ENCODE measurements at places on chromosomes 12 and 14. TPM values are rescaled to one million over a fixed set of nuclear protein-coding genes. Genes with fewer than 3 reads are reported as not detected.
A peak's percentile ranks its signal among the peaks of the same experiment; 100 is the strongest.

DNA sequence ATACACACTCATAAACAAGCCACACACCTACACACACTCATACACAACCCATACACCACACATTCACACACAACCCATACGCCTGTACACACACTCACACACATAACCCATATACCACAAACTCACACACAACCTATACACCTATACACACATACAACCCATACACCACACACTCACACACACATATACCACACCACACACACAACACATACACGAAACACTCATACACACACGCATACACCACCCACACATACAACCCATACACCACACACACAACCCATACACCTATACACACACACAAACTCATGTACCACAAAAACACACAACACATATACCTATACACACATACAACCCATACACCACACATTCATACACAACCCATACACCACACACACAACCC is 164.3 kb downstream of the TMEM121 start:
- DNase-seq: no peak

GRCh38 chr12:24197532-24197931 is 248.1 kb upstream of the SOX5 start:
- DNase-seq: no peak

- DNase-seq: peak; percentile 58
These were observed 370.4 kb downstream of the ALG10 start for GRCh38 chr12:34392741-34393085.

GRCh38 chr14:98802044-98802443 is 470.0 kb downstream of the BCL11B start:
- DNase-seq: no peak

- no peak for DNase-seq
These were observed 354.0 kb upstream of the KITLG start for GRCh38 chr12:88934163-88934747.

DNA sequence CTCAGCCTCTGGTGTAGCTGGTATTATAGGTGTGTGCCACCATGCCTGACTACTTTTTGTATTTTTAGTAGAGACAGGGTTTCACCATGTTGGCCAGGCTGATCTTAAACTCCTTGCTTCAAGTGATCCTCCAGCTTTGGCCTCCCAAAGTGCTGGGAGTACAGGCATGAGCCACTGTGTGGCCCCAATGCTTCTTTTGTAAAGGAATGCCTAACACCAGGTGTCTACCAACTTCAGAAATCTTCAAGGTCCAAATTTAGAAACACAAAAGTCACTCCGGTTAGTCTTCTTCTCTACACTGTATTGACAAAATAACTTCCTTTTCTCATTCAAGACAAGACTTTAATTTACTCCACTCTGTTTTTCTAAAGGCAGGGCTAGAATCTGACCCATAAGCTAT is 188.7 kb downstream of the PRKD1 start:
- DNase-seq: no peak

- no peak for DNase-seq
These were observed 20.4 kb upstream of the FBXO33 start for GRCh38 chr14:39452680-39453079.

DNA sequence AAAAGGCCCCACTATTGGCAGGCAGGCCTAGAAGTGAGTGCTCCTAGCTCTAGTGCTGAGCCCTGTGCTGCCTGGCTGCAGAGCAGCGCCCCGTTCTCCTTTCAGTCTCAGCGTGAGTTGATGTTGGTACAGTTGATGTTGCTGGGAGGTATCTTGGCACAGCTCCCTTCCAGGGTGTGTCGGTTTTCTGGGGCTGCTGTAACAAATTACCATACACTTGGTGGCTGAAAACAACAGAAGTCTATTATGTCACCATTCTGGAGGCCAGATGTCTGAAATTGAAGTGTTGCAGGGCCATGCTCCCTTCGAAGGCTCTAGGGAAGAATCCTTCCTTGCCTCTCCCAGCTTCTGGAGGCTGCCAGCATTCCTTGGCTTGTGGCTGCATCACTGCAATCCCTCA is 151.4 kb downstream of the TSPAN9 start:
- no peak for DNase-seq

GRCh38 chr12:105616971-105617540 is 286.6 kb downstream of the C12orf75 start:
- DNase-seq: no peak

GRCh38 chr14:80764496-80764895 is 177.0 kb downstream of the CEP128 start:
- DNase-seq: no peak

DNA sequence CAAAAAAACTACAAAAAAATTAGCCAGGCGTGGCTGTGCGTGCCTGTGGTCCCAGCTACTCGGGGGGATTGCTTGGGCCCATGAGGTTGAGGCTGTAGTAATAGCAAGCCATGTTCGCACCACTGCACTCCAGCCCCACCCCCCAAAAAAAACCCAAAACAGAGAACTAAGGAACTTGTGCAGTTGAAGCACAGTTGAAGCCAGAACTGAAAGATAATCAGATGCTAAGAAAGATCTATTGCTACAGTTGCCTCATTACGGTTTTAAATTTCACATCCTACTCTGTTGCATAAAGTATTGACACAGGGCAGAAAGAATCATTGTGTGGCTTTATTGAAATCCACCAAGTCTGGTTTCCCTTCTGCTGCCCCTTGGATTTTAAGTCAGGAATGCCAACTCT is 3.8 kb downstream of the CS start:
- DNase-seq: no peak

DNA sequence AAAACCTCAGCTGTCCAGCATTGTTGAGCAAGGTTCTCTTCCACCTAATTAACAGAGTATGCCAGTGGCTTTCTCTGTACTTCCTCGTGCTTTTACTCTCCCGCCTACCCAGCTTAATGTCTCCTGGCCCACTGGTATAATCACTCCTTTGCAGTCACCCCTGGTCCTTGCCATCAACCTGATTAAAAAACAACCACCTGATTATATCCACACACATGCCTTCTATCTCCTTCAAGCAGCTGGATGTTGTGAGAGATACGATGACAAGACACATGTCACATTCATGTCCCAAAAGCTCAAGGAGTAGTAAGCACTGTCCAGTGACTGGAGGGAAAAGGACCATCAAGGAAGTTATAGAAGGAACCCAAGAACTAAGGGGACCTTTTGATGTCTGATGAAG is 241.3 kb upstream of the GRIP1 start:
- no peak for DNase-seq

DNA sequence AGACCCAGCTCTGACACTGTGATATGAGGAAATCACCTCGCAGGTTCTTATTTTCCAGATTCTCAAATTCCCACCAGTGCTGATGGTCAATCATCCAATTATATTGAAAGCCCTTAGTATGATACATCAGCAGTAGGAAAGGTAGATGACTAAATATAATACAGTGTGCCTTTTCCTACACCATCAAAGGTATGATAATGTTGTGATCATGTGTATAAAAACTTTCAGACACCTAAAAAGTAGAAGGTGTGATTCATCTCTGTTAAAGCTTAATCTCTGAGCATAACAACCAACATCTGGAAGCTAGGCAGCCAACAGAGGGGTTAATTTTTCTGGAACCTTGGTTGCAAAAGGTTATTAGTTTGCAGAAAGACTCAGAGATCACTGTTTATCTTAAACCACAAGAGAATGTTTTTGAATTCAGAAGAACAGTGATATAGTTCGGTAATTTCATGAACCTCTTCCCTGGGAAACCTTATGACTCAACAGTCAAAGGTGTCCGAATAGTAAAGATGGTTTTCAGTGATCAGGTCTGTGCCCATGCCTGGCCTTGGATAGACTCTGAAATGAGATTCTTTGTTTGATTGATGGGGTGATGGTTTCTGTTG is 122.5 kb downstream of the ETV6 start:
- no peak for DNase-seq

GRCh38 chr14:22434030-22434429 is 155.0 kb downstream of the DAD1 start:
- no peak for DNase-seq

- no peak for DNase-seq
These were observed 76.3 kb upstream of the LMNTD1 start for GRCh38 chr12:25629341-25629740.

- DNase-seq: no peak
These were observed 141.7 kb upstream of the DAAM1 start for GRCh38 chr14:59046746-59047145.

GRCh38 chr12:1592444-1593173 is 1.8 kb downstream of the FBXL14 start:
- DNase-seq: no peak

DNA sequence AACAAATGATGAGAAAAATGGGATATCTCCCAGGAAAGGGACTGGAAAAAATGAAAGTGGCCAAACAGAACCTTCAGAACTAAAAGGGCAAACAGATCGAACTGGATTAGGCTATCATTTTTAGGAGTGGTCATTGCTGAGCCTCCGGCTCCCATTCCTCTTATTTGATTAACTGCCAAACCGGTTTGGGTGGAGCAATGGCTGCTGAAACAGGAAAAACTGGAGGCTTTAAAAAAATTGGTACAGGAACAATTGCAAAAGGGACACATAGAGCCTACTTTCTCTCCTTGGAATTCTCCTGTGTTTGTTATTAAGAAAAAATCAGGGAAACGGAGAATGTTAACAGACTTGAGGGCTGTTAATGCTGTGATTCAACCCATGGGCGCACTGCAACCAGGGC is 49.7 kb downstream of the TNFAIP2 start:
- no peak for DNase-seq

DNA sequence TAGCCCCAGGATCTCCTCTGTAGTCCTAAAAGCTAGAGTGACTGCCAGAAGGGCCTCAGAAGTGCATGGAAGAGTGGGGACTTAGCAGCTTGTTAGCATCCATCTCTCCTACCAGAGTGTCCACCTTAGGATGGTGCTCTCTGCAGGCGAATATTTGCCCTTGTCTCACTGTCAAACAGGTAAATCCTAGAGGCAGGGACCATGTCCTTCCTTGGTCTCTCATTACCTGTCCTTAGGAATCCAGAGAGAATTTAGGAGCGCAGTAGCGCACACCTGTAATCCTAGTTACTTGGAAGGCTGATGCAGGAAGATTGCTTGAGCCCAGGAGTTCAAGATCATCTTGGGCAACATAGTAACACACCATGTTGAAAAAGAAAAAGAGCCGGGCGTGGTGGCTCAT is 21.4 kb downstream of the AGAP2 start:
- no peak for DNase-seq

- DNase-seq: no peak
These were observed 54.0 kb upstream of the CISTR start for GRCh38 chr12:53805791-53806190.

DNA sequence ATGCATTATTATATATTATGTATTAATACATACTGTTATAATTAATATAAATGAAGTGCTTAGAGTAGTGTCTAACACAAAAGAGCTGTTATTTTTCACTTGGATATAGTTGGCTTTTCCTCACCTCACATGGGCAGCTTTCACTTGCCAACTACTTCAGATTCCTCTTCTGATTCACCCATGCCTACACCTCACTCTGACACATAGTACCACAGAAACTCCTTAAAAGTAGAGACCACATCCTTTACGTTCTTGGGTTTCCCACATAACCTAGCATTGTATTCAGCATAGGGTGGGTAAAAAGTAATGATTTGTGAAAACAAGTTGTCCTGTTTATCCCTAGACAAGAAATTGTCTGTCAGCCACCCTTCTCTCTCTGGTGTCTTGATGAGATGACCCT is 61.0 kb downstream of the DIO2 start:
- DNase-seq: no peak

DNA sequence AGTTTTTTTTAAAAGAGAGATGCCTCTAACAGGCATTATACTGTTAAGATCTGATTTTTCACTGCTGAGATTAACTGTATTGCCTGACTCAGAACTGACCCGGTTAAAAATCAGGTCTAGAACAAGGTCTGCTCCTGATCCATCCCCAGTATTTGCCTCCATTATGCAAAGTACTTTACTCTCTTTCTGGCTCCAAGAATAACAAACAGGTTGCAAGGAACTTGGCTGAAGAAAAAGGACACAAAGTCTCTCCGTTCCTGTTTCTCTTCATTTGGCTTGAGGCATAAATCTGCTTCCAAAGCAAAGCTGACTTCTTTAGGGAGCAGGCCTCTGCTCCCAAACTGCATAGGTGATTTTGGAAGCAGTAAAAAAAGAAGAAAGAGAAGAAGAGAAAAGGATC is 199.3 kb upstream of the PDZRN4 start:
- no peak for DNase-seq

DNA sequence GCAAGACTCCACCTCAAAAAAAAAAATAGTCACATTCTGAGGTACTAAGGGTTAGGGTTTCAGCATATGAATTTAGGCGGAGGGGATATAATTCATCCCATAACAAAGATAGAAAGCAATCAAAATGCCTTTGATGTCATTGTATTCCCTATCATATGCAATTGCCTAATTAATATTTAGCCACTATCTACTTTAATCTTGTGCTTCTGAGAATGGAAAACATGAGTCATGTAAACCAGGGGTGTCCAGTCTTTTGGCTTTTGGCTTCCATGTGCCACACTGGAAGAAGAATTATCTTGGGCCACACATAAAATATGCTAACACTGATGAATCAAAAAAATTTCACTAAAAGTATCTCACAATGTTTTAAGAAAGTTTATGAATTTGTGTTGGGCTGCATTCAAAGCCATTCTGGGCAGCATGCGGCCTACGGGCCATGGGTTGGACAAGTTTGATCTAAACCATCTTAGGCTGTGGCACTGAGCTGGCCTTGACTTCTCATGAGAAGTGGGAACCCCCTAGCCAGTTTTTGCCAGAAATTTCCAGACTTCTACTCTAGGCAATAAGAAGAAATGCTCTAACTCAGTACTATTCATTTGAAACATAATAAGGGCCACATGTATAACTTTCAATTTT is 219.8 kb downstream of the PTPRO start:
- DNase-seq: no peak

- no peak for DNase-seq
These were observed 416.2 kb upstream of the CCDC196 start for GRCh38 chr14:66069830-66070541.

GRCh38 chr12:108565146-108565545 is 2.8 kb downstream of the ISCU start:
- no peak for DNase-seq

GRCh38 chr12:103313894-103314293 is 181.9 kb downstream of the C12orf42 start:
- DNase-seq: no peak

- no peak for DNase-seq
These were observed 201.1 kb downstream of the MED13L start for GRCh38 chr12:116076399-116076798.

DNA sequence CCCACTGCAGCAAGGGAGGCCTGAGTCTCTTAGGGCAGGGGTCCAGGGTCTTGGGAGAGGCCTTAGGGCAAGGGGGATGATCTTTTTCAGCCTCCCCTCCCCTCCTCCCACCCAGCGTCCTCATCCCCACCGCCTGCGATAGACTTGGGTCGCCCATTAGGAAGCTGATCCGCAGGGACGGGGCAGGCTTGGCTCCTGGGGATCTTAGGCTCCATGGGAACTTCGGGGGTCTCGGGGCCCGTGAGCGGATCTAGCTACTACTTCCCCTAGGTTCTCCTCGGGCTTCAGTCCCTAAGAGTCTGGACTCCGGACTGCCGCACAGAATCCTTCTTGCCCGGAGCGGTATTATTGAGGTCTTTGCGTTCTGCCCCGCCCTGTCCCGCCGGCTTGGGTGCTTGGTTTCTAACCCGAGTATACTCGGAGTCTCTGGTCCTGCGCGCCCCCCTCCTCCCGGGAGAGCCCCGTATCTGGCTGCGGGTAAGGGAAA is 2.2 kb upstream of the PTHLH start:
- DNase-seq: no peak

The CLEC7A gene
- total RNA-seq: 29.2 TPM

The CIROP gene
- total RNA-seq: not detected

The LBHD2 gene
- not detected for total RNA-seq

The NPFF gene
- total RNA-seq: not detected

The PLA2G1B gene
- 2.0 TPM for total RNA-seq

The KLRF1 gene
- 0.33 TPM for total RNA-seq
